ENCODE measurements at places on chromosomes 13 and 19.
A peak's percentile ranks its signal among the peaks of the same experiment; 100 is the strongest.

DNA sequence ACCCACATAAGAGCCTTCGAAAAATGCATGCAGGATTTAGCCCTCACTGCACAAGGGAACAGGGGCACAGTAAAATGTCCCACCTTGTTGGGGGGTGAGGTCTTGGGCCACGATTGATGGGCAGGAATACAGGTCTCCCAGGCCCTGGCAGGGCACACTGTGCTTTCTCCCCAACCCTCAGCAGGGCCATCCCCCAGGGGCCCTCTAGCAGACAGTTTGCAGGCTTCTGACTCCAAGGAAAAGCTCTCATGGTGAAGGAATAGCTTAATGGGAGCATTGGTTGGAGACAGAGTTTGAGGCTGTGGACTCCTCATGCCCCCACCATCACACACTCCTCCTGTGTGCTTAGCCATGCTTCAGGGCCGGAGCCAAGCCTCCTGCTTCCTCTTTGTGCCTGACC is 484.6 kb downstream of the ZNF536 start:
- DNase-seq = no peak

GRCh38 chr19:37114001-37114400 is 35.8 kb downstream of the ZNF420 start:
- DNase-seq = no peak

GRCh38 chr19:3573858-3574637 is 1.3 kb downstream of the HMG20B start:
- peak; percentile 98 for DNase-seq

DNA sequence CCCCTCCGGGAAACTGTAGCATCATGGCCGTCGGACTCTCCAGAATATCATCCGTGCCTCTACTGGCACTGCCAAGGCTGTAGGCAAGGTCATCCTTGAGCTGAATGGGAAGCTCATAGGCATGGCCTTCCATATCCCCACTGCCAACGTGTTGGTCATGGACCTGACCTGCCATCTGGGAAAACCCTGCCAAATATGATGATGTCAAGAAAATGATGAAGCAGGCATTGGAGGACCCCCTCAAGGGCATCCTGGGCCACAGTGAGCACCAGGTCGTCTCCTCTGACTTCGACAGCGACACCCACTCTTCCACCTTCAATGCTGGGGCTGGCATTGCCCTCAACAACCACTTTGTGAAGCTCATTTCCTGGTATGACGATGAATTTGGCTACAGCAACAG is 41.9 kb upstream of the CALM3 start:
- no peak for DNase-seq

GRCh38 chr13:93147946-93148345 is 78.7 kb upstream of the GPC6 start:
- DNase-seq = no peak

GRCh38 chr19:23823952-23824389 is 65.3 kb upstream of the ZNF681 start:
- peak; percentile 20 for DNase-seq
